CD4-positive, alpha-beta T cell treated with Interleukin-15 for 4 hours (primary cell): ENCODE measurements at places on chromosomes 11 and 22.

- DNase-seq, result no peak
Observed at GRCh38 chr11:112297248-112297866, 36.7 kb upstream of the PLET1 start.

- no peak for DNase-seq
Observed at GRCh38 chr11:59866397-59866796, at the start of gene TCN1. Gene TCN1, minus strand, starts transcription at chr11:59866487. Its CDS starts 17 bp downstream, at chr11:59866470.

GRCh38 chr11:34337016-34337415, 20.8 kb downstream of the ABTB2 start:
- DNase-seq, result no peak

DNA sequence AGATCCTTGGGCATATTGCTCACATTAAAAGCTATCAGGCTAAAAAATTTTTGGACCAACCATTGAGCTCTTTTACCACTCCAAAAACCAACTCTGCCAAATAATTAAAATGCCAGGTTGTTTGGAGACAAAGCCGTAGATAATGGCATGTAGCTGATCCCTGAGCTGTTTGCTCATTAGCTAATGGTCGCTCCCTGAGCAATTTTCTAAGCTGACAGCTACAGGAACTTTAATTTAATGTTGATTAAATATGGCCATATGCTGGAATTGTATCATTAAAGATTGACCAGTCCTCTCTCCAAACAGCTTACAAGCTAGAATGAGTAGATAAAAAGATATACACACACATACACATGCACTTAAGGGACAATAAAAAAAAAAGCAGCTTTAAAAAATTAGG, 216.2 kb upstream of the ARHGAP20 start:
- no peak for DNase-seq

- no peak for DNase-seq
Observed at GRCh38 chr11:898540-899190, 11.9 kb downstream of the CHID1 start.

- DNase-seq, result no peak
Observed at GRCh38 chr22:43126501-43127165, 16.1 kb downstream of the BIK start.

- no peak for DNase-seq
Observed at GRCh38 chr11:256952-257737, 20.4 kb downstream of the PSMD13 start.

DNA sequence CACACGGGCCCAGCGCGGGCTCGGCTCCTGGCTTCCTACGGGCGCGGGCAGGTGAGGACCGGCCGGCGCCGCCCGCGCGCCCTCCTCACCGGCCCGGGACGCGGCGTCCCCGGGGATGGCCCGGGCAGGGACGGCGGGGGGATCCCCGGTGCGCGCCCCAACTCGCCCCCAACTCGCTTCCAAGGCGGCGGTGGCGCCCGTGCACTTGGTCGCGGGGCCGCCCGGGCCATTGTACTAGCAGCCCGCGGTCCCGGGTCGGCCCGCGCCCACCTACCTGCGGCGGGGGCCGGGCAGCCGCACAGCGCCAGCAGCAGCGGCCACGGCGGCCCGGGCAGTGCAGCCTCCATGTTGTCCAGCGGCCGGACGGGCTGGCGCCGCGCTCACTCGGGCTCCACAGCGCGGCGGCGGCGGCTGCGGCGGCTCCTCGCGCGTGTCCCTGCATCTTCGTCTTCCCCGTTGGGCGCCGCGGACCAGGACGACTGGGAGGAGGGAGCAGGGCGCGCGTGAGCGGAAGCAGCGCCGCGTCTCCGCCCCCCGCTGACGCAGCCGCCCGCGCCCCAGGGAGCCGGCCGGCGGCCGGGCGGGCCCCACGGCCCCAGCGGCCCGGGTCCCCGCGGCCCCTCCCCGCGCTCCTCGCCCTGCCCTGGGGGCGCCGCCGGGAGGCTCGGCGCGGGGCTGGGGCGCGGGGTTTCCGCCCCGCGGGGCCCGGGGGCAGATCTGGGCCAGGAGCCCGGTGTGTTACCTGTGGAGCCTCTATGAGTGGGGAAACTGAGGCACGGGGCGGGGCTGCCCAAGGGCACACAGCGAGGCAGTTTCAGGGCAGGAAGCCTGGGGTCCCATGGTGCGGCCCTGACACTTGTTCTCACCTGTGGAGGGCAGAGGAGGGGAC, 159.3 kb upstream of the GRK3 start:
- peak; percentile 61 for DNase-seq

- DNase-seq, result no peak
Observed at GRCh38 chr11:75356613-75357012, 5.2 kb upstream of the ARRB1 start.

DNA sequence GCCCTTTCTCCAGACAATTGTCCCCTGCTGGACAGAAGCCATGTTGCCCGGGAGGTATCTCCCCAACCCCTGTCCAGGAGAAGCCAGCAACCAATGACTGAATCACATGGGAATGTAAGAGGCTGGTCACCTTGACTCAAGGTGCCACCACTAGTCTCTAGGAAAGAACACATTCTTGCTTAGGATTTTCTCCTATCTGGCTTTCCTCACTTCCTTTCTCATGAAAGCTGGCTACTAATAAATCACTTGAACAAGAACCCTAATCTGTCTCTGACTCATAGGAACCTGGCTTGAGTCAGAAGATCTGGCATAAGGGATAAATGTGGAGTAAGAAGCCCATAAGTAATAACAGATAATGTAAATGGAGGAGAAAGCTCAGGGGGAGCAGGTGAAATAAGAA, 101.4 kb upstream of the C11orf87 start:
- no peak for DNase-seq

- no peak for DNase-seq
Observed at GRCh38 chr11:3835751-3836150, 5.0 kb downstream of the RHOG start.

DNA sequence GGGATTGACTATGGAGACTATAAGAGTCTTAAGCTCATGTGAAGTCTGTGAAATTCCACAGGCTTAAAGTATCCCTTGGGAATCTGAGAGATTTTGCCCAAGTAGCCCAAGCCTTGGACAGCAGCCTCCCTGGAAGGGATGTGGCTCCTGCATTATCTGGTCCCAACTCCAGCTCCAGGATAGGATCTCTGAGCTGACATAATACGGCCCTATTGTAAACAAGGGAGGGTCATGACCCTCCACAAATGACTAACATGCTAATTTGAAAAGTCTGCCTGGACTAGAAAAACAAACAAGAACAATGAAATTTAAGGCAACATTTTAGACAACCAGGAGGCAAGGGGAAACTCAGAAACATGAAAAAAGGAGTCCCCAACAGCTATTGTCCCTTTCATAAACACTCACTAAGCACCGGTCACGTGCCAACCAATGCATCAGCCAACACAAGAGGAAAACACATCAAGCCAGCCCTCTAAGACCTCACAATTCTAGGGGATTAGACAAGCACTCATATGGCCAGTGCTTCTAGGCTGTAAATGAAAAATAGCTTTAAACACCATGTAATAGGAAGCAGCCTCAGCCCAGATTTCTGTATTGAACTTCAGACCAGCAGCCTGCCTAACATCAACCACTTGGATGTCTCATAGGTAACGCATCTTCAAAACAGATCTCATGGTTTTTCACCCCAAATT, 101.2 kb upstream of the TIMP3 start:
- no peak for DNase-seq

- no peak for DNase-seq
Observed at GRCh38 chr22:37182101-37182948, 5.7 kb downstream of the C1QTNF6 start.

GRCh38 chr22:44355716-44356070, 42.9 kb upstream of the SHISAL1 start:
- no peak for DNase-seq

DNA sequence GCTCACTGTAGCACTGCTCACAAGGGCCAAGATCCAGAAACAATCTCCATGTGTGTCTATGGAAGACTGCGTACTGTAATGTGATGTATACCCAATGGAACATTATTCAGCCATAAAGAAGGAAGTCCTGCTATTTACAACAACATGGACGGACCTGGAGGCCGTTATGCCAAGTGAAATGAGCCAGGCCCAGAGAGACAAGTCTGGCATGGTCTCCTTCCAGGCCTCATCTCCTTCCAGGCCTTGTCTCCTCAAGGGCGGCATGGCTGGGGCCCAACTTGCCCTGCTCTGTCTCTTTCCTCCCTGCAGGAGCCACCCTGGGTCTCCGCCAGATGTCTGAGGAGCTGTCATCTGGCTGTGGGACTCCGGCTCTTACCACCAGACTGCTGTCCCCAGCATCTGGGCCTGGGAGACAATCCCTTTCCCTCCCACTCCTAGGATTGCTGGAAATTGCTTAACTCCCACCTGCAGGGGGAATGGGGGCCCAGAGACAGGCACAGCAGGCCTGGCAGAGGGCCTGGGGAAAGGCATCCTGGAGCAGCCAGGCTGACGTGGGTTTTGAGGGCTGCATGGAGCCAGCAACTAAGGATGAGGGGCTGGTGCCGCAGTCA, 1326.6 kb downstream of the TBC1D22A start:
- DNase-seq, result no peak

GRCh38 chr22:27134315-27134701, 476.9 kb downstream of the MIAT start:
- no peak for DNase-seq

DNA sequence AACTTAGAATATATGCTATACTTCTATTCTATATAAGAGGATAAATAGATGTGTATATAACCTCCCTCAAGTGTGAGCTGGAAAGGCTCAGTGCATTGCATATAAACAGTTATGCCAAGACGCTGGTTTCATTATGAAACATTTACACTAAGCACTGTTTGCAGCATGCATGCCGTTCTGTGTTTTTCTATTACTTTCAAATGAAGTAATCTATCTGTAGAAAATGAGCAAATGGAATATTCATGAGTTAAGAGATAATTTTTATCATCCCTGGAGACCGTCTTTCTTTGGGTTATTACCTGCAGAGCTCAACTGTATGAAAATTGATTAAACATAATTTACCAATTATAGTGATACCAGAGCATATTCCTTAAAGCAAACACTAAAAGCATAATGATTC, 925.7 kb upstream of the CCDC90B start:
- DNase-seq, result no peak

- no peak for DNase-seq
Observed at GRCh38 chr11:84686716-84687115, 940.4 kb downstream of the DLG2 start.

DNA sequence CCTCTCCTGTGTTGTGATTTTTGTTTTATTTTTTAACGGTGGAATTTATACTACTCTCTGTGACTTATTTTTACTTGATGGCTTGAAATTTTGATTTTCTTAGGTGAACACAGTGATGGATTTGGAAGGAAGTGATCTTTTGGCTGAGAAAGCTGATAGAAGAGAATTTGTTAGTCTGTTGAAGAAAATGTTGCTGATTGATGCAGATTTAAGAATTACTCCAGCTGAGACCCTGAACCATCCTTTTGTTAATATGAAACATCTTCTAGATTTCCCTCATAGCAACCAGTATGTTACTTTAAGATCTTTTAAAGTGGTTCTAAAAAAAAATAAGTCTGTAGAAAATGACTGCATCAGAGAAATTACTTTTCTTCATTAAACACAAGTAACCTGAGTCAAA, 82.1 kb downstream of the HIPK3 start:
- no peak for DNase-seq

DNA sequence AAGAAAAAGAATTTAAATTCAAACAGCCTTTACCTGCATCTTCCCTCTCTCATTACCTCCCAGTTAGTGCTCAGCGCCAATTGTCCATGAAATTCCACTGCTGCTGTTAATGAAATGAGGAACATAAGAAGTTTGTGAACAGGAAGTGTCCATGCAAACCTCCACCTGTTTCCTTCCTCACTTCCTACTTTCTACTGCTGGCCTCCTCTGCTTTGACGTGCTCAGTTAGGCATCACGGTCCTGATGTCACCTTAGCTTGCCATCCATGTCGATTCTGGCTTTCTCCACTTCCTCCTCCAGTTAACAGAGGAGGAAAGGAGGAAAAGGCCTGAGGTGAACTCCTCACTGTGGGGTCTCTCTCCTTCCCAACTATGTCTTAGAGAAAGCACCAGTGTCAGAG, 26.9 kb upstream of the HTR3A start:
- DNase-seq, result no peak

DNA sequence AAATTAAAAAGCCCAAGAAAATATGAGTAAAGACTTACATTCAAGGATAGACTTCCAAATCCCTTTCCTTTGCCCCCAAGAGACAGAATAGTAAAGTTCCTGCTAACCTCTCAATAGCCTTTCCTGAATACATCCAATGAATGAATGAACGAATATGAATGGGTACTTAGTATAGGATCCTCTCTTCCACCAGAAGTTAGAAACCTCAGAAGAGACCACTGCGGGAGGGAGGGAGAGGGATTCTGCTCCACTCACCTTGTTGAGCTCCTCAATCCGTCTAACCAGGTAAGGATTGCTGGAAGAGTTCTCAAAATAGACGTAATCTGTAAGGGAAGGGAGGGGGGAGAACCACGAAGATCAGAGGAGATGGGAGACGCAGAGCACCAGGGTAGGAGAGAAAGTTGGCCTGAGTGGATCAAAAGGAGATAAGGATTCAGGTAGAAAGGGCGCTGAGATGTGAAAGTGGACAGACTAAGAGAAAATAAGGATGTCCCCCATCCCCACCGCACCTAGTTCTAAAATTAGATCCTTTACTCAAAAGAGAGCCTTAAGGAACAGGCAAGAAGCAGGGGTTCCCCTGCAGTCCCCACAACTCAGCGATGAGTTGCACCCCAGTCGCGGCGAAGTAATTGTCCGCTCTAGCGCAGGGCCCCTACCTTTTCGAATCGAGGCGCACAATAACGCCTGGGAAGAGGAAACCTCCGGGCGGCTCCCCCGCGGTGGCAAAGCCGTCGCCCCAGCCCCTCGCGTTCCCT, 1.1 kb downstream of the MTA2 start:
- DNase-seq, result peak; percentile 19

- no peak for DNase-seq
Observed at GRCh38 chr22:27660306-27660705, 141.2 kb downstream of the MN1 start.

GRCh38 chr11:1059759-1060158, 14.9 kb upstream of the MUC2 start:
- no peak for DNase-seq

GRCh38 chr11:97430877-97431276, 1041.1 kb downstream of the JRKL start:
- DNase-seq, result no peak

DNA sequence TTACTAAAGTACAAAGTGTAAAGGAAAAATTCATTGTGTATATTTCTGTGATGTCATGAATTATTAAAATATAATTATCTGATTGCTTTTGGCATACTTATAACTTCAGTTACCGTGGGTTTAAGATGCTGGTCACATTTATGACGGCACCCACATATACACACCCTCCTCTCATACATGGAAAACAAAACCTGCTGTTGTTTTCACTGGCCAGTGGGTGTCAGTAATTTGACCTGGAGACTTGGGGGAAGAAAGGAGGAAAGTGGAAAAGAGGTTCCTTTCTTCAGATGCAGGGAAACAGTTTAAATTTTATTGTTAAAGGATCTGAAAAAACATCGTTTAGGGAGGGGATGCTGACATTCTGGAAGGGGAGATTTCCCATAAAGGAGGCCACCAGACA, 742 bp upstream of the BBOX1 start:
- no peak for DNase-seq

- DNase-seq, result no peak
Observed at GRCh38 chr11:15800111-15800800, 556.1 kb downstream of the SOX6 start.
